ENCODE measurements at places on chromosomes 1 and 21. TPM values are rescaled to one million over a fixed set of nuclear protein-coding genes. Genes with fewer than 3 reads are reported as not detected.

BMP8B gene
- total RNA-seq: 1.0 TPM

F13B gene
- not detected for total RNA-seq

PRDX1 gene
- total RNA-seq: 208 TPM

OR2T29 gene
- not detected for total RNA-seq

RUNX1 gene
- total RNA-seq: 39.4 TPM

RIIAD1 gene
- total RNA-seq: 17.1 TPM

SUSD4 gene
- total RNA-seq: 17.0 TPM

AVPR1B gene
- total RNA-seq: not detected

EXO1 gene
- total RNA-seq: 1.3 TPM

DNA sequence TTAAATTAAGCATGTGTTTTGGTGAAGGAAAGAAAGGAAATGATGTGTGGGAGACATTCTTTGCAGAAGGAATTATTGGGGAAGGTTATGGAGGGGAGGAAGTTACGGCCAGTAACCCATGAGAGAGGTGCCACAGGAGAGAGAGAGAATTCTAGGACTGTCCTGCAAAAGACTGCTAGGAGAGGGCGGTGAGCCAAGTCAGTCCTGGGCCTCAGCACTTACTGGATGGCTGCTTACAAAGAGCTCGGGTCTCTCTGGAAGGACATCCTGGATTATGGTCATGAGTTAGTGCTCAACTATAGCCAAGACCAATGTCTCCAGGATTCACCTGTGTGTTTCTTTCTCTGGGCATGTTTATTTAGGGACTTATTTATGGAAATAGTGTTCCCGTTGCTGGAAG, 74.4 kb upstream of the HSD17B7 start:
- no peak for DNase-seq

GRCh38 chr1:168617974-168618750, 41.8 kb downstream of the XCL1 start:
- DNase-seq: no peak

DNA sequence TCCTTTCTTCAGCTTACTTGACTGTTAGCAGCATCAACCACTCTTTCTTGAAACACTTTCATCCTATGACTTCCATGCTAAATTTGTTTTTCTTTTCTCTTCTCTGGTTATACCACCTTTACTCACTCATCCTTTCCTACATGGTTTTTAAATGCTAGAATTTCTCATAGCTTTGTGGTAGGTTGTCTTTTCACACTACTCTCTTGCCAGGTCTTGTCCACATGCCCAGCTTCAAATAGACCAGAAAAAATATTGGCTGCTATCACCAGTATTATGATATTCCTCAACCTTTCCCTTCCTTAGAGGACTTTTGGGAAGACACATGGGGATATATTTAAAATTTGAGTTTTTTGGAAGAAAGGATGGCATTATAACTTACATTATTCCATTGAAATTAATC, 48.8 kb downstream of the PPP1R12B start:
- DNase-seq: no peak

DNA sequence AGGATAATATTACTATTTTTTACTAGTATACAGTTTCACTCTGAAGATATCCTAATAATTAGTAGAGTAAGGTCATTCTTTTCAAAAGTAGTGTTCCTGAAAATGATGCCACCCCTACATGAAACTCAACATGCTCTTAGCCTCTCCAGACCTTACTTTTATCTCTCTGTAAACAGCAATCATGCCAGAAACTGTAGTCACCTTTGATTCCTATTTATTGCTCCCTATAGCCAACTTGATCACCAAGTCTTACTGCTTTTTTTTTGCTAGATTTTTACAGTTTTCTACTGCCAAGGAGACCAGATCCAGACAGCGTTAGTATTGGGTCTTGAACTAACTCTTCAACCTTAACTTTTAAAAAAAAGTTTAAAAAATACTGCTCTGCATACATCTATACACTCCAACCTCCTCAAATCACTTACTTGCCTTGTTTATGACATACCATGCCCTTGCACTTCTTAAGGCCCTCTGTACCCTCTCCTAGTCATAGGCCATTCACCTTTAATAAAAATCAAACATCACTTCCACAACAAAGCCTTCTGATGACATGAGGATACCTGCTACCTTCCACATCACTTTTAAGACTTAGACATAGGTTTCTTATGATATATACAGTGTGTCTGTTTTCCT, 36.1 kb downstream of the ZNHIT6 start:
- no peak for DNase-seq

- DNase-seq: peak; percentile 81
Measured at GRCh38 chr1:95384567-95384966, 150.6 kb downstream of the RWDD3 start.

- DNase-seq: no peak
Measured at GRCh38 chr1:75327395-75327794, 193.2 kb downstream of the LHX8 start.

DNA sequence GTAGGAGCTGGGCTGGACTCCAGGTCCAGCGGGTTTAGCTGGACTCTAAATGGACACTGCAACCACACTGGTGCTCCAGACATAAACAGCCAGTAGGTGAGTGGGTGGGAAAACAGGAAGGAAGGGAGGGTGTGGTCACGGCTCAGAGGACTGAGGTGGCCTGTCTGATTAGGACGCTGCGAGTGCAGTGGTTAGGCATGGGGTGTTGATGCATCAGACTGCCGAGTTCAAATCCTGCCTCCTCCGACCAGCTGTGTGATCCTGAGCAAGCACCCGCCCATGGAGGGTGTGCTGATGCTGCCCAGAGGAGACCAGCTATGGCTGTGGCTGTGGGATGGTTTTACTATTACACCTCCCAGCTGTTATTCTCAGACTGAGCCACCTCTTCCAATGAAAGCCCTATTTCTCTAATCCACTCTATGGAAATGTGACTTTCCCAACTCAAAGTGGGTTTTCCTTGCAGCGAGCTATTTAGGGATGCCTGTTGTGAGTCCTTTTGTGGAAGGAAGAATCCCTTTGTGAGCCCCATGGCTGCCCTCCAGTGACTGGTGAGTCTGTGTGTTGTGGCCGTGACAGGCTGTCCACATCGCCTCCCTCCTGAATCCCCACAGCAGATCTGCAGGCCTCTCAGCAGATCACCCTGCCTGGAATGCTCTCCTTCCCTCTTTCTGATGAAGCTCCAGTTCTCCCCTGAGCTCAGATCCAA, 56.6 kb upstream of the EDN2 start:
- DNase-seq: no peak

GRCh38 chr21:42308161-42308913, 6.9 kb downstream of the TFF3 start:
- DNase-seq: no peak

- no peak for DNase-seq
Measured at GRCh38 chr1:235068158-235069121, 60.2 kb downstream of the TOMM20 start.

DNA sequence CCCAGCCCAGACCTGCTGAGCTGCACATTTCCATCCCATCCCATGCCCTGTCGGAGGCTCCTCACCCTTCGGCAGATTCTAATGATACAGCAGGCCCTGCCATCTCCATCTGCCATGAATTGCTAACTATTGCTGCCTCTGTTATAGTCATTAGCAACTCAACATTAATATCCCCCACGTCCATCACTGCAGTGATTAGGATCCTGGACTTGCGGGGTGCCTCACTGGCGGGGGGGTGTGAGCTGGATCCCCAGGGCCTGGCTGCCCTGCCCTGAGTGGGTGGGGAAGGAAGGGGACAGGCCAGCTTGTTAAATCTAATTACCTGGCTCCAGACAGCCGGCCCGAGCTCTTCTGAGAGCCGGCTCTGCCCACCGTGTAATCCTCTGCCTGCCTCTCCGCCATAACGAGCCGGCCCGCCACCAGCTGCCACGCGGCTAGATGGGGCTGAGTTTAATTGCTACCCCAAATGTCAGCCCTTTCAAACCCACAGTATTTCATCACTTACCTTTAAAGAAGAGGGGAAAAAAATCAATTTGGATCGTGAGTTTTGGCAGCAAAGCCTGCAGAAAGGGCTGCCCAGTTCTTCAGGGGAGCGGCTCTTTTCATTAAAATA, 227.3 kb upstream of the CSF3R start:
- no peak for DNase-seq

- no peak for DNase-seq
Measured at GRCh38 chr1:204900721-204901120, 30.1 kb downstream of the NFASC start.

DNA sequence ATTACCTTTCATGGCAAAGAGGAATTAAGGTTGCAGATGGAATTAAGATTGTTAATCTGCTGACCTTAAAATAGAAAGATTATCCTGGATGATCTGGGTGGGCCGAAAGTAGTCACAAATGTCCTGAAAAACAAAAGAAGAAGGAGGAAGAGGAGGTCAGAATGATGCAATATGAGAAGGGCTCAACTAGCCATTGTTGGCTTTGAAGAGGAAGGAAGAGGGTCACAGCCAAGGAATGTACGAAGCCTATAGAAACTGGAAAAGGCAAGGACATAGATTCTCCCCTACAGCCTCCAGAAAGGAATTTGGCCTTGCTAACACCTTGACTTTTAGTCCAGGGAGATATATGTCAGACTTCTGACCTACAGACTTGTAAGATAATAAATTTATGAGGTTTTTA, 39.4 kb upstream of the FMOD start:
- DNase-seq: no peak
